ENCODE measurements at places on chromosomes 2 and 18.

GRCh38 chr2:25669520-25669919 is 3.9 kb downstream of the DTNB start:
- DNase-seq = no peak

DNA sequence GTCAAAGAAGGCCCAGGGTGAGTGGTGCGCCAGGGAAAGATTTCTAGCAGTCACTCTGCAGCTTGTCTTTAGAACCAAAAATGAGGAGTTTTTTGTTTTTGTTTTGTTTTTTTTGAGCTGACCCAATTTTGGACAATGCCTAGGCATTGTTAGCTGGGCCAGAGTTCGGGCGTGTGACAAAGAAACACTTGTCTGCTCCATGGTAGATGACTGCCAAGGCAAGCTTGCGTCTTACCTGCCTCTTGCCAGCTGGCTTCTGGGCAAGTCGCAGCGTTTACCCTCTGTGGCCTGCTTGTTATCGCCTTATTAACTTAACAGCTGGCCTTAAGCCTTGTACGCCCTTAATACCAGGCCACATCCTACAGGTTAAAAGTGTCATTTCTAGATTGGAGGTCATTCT is 114.3 kb downstream of the GALNT1 start:
- peak; percentile 34 for DNase-seq

- no peak for DNase-seq
Measured at GRCh38 chr2:22282220-22282619, 1102.8 kb upstream of the KLHL29 start.

DNA sequence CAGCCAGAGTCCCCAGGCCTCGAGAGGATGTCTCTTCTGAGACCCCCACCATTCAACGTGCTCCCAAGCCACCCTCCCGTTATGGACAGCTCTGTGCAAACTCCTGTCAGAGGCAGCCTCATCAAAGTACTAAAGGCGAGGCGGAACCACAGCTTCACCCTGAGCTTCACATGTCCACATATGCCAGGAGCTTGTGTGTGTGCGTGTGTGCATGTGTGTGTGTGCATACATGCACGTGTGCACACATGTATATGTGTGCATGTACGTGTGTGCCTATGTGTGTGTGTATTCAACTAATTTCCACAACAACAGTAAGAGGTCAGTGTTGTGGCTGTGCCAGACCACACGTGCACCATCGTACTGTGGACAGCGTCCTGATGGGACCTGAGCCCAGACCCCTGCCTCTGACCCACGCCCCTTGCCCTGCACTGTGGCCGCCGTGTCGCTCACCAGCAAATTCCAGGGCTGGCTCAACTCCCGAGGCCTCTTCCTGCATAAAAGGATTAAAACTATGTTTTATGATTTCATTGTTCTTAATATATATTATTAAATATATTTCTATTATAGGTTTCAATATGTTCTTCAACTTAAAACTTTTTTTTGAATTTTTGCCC is 444.8 kb downstream of the EIPR1 start:
- no peak for DNase-seq

- peak; percentile 17 for DNase-seq
Measured at GRCh38 chr18:55778788-55779690, 191.0 kb upstream of the TCF4 start.

- DNase-seq = no peak
Measured at GRCh38 chr2:123953846-123954245, 71.2 kb upstream of the CNTNAP5 start.

DNA sequence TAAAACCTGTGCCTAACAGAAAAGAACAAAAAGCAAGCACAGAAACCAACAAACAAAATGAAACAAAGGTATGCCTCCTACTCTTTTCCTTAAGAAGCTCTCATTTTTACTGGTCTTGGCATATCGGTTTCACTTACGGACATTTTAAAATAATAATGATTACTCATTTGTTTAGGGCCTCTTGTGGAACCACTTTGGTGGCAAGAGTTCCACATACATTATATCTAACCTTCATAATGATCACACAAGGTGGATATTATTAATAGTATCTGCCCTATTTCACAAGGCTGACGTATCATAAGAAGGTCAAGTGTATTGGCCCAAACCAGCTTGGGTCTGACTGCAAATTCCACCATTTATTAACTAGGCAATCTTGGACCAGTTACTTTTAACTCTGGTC is 304.7 kb downstream of the TCF4 start:
- no peak for DNase-seq

Measured in NCI-H1105 (cell line).